ENCODE measurements at places on chromosomes 4 and X.

GRCh38 chrX:129654652-129655546 lies at the start of gene APLN:
Gene APLN, minus strand, starts transcription at chrX:129654956. Its CDS starts 326 bp downstream, at chrX:129654630.
- DNase-seq, result no peak

GRCh38 chrX:119134466-119134865 lies 6.9 kb upstream of the KIAA1210 start:
- no peak for DNase-seq

DNA sequence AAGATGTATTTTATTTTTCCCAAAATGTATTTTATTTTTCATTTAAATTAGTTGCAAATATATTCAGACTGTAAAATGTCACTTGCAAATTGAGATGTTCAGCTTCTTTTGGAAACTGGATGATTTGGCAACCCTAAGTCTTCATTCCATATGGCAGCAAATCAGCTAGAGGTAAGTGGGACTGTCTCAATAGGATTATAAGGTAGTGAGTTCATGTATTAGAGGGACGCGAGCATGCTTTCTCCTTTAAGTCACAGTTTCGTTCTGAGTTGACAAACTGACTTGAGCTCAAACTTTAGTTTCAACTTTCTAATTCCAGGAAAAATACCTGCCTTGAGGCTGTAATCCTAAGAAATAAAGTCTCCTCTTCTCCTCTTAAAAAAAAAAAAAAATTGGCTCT lies 44.2 kb upstream of the TMEM131L start:
- no peak for DNase-seq

GRCh38 chrX:132188175-132188574 lies 31.1 kb downstream of the RAP2C start:
- no peak for DNase-seq

GRCh38 chr4:163651761-163652160 lies 157.3 kb downstream of the TMA16 start:
- DNase-seq, result no peak

DNA sequence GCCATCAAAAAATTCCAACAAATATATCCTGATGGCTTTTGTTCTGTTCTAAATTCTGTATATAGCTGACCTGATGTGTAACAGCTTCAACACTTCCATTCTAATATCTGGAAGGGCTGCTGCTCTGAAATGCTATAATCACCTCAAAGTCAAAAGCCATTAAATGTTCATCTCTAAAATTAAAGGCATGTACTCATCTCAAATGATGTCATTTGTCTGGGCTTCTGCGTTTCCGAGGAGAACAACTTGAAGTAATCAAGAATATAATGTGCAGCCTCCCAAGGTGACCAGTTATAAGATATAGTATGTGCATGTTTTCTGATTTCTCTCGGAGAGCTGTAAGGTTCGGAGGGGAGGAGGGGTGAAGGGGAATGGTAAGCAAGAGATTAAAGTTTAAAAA lies 237.6 kb downstream of the SCFD2 start:
- DNase-seq, result no peak

Data from liver (tissue), 10 donors.